Activated naive CD8-positive, alpha-beta T cell treated with anti-CD3 and anti-CD28 coated beads, Interleukin-2, amount 10 ng/mL, durations not matched to agents 7 days and 5 days (primary cell): ENCODE measurements at places on chromosomes 12 and 14. TPM values are rescaled to one million over a fixed set of nuclear protein-coding genes. Genes with fewer than 3 reads are reported as not detected.

CYP46A1 gene
- total RNA-seq, result 0.33 TPM

KCNK13 gene
- total RNA-seq, result not detected

GUCY2C gene
- total RNA-seq, result not detected

ATL1 gene
- 1.5 TPM for total RNA-seq

PLBD2 gene
- total RNA-seq, result 13.6 TPM

ACSM4 gene
- not detected for total RNA-seq

ANG gene
- 1.0 TPM for total RNA-seq

APOF gene
- total RNA-seq, result not detected

RAB3IP gene
- 27.2 TPM for total RNA-seq

HOXC12 gene
- not detected for total RNA-seq

KIF5A gene
- 1.4 TPM for total RNA-seq

PNP gene
- total RNA-seq, result 135 TPM

DAD1 gene
- total RNA-seq, result 124 TPM

LTBP2 gene
- total RNA-seq, result 1.1 TPM

CMKLR1 gene
- 1.0 TPM for total RNA-seq

RHOJ gene
- total RNA-seq, result not detected

NRXN3 gene
- not detected for total RNA-seq

SIX6 gene
- not detected for total RNA-seq

SERPINA5 gene
- not detected for total RNA-seq

CELA1 gene
- total RNA-seq, result not detected

PTCSC3 gene
- total RNA-seq, result not detected

SERPINA4 gene
- not detected for total RNA-seq

KCNJ8 gene
- total RNA-seq, result not detected

CLEC2A gene
- not detected for total RNA-seq

SRRM4 gene
- total RNA-seq, result not detected

SLC38A4 gene
- total RNA-seq, result not detected

TOMM20L gene
- total RNA-seq, result not detected

SYNJ2BP gene
- total RNA-seq, result 15.3 TPM

DHRS4L2 gene
- 20.9 TPM for total RNA-seq

BDKRB2 gene
- total RNA-seq, result not detected

LRRC43 gene
- total RNA-seq, result not detected

PAX9 gene
- not detected for total RNA-seq

AQP2 gene
- total RNA-seq, result not detected

VPS33A gene
- 29.7 TPM for total RNA-seq

NEUROD4 gene
- not detected for total RNA-seq

CLEC4A gene
- 0.74 TPM for total RNA-seq

DCN gene
- not detected for total RNA-seq

ZNF891 gene
- total RNA-seq, result 4.0 TPM

ARMH4 gene
- not detected for total RNA-seq

LIN7A gene
- total RNA-seq, result not detected

HCAR1 gene
- total RNA-seq, result 0.17 TPM
